ENCODE measurements at places on chromosomes 4 and X.

GRCh38 chr4:7912826-7913225 lies 26.8 kb downstream of the AFAP1 start:
- DNase-seq, result no peak

- no peak for DNase-seq
Measured at GRCh38 chr4:26660261-26660660, 76.4 kb downstream of the TBC1D19 start.

DNA sequence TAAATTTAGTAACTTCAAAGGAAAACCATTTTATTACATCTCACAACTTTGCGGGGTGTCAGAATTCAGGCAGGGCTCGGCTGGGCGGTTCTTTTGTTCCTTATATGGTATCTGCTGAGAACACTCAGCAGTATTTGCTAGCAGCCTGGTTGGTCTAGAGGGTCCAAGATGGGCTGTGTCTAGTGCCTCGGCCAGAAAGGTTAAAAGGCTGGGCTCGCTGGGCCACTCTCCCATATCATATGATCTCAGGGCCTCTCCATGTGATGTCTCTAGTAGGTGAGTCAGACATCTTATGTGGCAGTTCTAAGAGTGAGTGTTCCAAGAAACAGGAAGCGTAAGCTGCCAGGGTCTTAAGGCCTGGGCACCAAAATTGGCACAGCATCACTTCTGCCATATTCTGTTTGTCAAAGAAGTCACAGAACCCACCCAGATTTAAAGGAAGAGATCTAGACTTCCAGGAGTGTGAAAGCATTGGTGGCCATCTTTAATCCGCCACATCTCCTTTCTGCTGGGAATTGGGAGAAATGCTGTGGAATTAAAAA lies 100.9 kb upstream of the ATP6AP2 start:
- no peak for DNase-seq

GRCh38 chrX:131845201-131845600 lies 177.9 kb upstream of the STK26 start:
- DNase-seq, result no peak

GRCh38 chr4:110198435-110199416 lies at the start of gene ELOVL6:
Gene ELOVL6, minus strand, starts transcription at chr4:110198615. Its CDS starts 280 bp downstream, at chr4:110198335.
- no peak for DNase-seq

DNA sequence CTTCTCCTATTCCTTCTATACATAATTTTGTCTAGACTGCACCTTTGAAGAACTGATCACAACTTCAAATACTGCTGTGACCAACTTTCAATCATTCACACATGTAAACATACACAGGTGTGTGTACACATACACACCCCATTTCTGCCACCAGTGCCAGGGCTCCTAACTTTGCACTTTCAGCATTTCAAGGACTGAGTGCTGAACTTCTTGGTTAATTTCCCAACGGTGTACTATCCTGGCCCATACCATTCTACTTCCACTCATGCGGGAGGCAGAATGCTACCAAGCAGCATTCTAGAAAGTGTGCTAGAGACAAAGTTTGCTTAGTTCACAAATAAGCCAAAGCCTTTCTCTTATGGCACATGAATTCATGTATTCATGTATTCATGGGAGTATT lies 51.2 kb downstream of the RPGR start:
- DNase-seq, result no peak

GRCh38 chr4:6229095-6229494 lies 28.7 kb upstream of the JAKMIP1 start:
- DNase-seq, result no peak

GRCh38 chr4:128285085-128285997 lies 2.3 kb downstream of the PGRMC2 start:
- DNase-seq, result no peak

GRCh38 chrX:56382278-56382677 lies 150.1 kb downstream of the KLF8 start:
- DNase-seq, result no peak

GRCh38 chrX:261167-261918 lies 19.8 kb upstream of the PLCXD1 start:
- DNase-seq, result no peak

DNA sequence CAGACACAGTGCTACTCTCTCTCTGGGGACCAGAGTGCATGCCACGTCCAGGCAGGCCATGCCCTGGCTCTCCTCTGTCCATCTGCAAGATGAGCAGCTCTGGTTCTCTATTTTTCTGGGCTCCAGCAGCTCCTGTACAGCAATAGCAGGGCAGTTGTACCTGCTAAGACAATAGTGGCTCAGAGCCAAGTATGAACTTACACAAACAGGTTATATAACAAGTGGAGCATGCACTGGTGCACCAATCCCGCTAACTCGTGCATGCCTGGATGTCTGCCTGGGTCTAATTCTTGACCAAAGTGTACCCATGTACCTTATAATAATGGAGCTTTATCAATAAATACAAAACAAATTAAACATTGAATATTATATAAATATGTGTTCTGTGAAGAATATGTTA lies 392.3 kb downstream of the CENPC start:
- no peak for DNase-seq

DNA sequence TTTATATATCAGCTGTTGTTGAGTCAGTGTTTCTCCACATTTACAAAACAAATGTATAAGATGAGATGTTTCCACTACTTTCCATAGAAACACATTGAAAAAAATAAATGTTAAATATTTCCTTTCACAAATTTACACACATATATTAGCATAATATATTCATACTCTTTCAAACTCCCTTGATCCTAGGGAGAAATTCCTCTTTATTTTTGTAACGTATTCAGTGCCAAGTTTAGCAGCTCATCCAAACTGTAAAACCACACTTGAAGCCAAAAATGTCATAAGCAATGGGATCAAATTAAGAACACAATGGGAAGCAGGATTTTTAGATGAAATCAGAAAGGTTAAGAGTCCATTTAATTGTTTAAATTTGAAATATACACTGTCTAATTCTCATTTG lies 381.1 kb upstream of the MAD2L1 start:
- no peak for DNase-seq

DNA sequence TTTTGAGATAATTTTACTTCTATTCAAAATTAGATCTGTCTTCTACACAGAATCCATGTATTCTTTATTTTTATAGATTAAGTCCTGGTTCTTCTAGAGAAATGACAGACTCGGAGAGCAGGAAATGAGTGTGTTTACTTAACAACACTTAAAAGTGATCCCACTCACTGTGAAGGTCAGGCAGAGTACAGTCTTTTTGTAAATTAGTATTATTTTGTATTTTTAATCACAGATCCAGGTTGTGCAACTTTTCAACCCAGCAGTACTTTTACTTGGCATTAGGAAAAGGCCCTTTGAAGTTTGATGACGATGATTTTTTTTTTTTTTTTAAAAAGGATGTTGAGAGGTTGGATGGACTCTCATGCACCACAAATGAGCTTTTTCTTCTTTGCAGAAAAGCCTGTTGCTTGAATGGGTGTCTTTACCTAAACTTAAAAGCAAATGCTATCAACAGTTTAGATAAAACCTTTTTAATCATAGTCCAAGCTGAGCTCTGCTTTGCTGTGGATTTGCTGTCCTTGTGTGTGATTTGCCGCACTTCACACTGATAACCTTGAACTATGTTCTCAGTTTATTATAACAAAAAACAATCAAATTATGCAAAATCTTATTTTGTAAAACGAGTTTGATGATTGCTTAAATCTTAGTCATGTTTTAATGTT lies 114.1 kb downstream of the MXRA5 start:
- DNase-seq, result no peak

DNA sequence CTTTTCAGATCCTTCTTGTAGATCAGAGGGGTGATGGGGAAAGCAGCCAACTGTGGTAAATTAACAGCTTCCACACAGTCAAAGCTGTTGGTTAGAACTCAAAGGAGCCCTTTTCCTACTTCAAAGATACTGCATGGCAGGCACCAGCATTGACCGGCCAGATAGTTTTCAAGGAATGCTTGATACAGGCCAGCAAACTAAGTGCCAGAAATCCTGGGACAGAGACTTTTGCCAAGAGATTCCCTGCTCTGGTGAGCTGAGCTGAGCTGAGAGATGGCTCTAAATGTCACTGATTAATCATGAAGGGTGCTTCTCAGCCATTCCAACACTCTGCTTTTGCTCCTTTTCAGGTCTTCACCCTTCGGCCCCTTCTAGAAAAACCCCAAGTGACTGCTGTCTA lies 131.6 kb upstream of the MED14 start:
- no peak for DNase-seq

- no peak for DNase-seq
Measured at GRCh38 chr4:82747686-82748575, 50.7 kb downstream of the SCD5 start.

DNA sequence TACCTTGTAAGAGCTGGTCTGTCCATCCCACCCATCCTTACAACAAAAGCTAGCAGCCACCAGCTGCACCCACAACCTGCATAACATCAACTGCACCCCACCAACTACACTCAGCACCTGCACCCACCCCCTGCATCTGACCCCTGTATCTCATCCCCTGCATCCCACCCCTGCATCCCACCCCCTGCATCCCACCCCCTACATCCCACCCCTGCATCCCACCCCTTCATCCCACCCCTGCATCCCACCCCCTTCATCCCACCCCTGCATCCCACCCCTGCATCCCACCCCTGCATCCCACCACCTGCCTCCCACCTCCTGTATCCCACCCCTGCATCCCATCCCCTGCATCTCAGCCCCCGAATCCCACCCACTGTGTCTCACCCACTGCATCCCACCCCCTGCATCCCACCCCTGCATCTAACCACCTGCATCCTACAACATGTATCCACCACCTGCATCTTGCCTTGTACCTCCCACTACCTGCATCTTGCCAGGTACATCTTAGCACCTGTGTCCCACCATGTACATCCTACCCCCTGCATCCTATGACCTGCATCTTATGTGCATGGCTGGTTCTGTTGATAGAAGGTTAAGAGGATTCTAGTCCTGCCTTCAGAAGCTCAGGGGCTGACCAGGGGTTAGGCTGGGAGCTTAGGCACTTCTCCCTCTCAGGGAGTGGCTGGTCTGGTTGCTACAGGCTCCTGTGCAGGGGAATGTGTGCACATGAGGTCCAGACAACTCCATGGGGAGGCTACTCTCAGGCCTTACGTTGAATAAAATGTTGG lies 9.4 kb downstream of the TMEM271 start:
- DNase-seq, result no peak

DNA sequence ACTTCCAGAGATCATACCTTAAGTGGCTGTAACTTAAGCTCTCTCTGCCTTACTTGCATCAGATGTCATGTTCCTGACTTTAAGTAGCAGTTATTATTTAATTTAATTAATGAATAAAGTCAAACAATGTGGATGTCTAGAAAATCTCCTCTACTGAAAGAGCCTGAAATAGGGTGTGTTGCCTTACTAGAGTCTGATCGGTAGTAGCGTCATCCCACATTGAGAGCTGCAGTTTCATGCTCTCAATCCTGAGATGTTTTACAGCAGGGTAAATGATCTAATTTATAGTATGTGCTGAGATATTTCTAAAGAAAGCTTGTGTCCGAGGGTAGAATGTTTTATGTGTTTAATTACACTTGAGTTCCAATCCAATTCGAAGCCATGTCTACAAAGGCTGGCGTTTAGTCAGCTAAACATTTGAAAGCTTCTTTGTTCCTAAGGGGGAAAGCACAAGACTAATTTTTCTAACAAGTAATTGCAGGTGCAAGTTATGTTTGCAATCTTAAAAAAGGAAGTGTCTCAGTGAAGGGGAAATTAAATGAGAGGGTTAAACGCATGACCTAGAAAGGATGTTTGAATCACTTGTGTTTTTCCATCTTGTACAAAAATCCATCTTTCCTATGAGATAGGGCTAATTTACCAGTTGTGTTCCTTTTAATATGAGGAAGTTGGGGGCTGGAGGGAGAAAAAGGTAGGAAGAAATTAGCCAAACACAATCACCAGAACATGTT lies 391.0 kb upstream of the MAGEB2 start:
- DNase-seq, result no peak

- DNase-seq, result no peak
Measured at GRCh38 chr4:169042608-169043007, 32.6 kb upstream of the CBR4 start.

DNA sequence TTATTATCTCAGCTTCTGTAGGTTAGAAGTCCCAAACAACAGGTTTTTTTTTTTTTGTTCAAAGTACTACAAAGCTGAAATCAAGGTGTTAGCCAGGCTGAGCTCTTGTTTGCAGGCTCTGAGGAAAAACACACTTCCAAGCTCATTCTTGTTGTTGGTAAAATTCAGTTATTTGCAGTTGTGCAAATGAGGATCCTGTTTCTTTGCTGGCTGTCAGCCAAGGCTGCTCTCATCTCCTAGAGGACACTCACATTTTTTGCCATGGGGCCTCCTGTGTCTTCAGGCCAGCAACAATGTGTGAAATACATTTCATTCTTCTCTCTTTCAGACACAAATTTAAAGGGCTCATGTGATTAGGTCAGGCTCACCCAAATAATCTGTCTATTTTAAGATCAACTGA lies 60.3 kb upstream of the HSD17B10 start:
- DNase-seq, result no peak

- no peak for DNase-seq
Measured at GRCh38 chr4:158767451-158767850, 1.4 kb upstream of the FNIP2 start.

GRCh38 chr4:186144198-186144945 lies 39.9 kb downstream of the FAM149A start:
- DNase-seq, result no peak

- DNase-seq, result no peak
Measured at GRCh38 chr4:65014078-65014477, 604.8 kb upstream of the TECRL start.

DNA sequence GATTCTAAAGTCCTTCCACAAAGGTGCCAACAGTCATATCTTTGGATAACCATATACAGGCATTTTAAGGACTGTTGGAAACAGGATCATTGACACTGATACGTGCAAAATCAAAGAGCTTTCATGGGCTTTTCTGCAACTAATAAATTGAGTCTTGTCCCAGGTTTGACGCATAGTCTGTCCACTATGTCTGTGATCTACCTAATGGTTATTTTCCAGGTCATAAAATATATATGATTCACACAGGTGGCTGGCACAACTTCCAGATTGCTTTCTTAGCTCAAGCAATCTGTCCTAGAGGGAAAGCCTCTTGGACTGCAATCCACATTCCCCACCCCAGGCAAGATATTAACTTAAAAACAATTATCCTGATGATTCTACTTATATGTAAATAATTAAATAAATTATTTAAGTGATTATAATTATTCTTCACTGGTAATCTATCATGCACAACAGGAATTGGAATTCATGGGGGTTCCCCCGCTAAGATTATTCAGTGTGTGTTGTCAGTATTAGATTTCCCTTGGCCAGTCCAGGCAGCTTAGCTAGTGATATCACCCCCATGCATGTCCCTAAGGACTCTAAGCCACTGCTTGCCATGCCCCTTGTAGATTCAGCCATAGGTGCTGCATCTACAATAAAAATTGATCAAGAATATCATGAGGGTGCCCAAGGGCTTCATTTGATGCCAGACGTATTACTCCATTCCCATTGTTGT lies 97.8 kb downstream of the TLL1 start:
- no peak for DNase-seq

GRCh38 chr4:151796106-151796505 lies 35.3 kb upstream of the GATB start:
- DNase-seq, result no peak
